HCEC 1CT (cell line): ENCODE measurements at places on chromosomes 12 and 14.

GRCh38 chr12:110699591-110700445, 10.9 kb upstream of the HVCN1 start:
- DNase-seq: no peak

GRCh38 chr12:58452546-58452945, 467.8 kb downstream of the LRIG3 start:
- peak; percentile 30 for DNase-seq

DNA sequence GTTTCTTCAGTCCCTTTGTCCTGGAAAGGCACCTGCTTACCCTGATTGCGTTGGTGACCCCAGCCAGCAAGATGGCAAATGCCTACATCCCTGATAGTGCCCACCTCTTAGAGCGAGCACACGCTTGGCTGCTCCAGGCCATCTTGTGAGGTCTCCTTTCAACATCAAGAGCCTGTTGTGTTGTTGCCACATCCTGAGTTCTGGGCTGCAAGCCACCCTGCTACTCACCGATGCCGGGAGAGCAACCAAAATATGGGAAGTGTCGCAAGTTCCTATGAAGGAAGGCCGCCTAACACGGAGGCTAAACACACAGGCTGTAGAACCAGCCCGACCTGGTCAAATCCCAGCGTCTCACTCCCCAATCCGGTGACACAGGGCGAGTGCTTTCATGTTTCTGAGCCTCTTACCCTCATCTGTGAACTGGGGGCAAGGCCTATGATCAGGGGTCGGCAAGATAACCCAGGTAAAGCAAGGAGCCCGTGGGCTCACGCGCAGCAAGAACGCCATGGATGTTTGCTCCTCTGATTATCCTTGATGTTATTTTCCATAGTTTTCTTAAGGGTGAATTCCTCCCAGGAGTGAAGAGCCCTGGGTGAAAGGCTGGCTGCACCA, 98.4 kb downstream of the LGMN start:
- DNase-seq: peak; percentile 90

DNA sequence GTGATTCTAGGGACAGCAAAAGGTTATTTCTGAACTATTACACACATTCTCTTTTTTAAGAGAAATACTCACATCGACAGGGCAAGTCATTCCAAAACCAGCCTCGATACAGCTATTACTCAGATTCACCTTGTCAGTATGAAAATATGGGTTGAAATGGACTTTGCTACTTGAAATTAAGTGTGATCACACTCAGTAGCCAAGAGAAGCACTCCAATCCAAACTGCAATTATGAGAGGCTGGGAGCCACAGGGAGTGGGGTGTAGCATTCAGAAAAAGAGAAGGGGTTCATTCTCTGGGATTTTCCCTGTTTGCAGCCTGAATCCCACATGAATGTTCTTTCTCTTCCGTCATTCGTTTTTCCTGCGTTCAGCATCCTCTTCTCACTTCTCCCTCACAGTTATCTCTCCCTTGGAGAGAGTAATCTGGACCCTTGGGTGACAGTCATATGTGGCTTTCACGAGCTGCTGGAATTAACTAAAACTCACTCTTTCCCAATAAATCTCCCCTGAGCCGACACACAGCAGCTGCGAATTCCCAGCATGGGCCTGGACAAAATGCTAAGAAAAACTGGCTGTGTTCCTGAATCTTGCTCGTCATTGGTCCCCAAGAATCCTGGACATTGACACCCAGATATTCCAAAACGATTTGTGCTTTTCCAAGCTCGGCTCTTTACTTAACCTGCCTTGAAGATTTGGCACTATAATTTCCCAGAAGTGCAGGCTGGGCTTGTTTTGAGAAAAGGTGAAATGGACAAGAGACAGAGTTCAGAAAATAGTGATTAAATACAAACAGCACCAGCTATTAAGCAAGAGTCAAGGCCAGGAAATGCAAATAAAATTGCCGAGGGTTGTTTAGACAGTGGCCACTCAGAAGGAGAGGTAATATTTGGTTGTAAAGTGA, 199.5 kb upstream of the PLEKHG7 start:
- no peak for DNase-seq

- no peak for DNase-seq
These were observed 24.3 kb downstream of the SYNDIG1L start for GRCh38 chr14:74401504-74402241.

DNA sequence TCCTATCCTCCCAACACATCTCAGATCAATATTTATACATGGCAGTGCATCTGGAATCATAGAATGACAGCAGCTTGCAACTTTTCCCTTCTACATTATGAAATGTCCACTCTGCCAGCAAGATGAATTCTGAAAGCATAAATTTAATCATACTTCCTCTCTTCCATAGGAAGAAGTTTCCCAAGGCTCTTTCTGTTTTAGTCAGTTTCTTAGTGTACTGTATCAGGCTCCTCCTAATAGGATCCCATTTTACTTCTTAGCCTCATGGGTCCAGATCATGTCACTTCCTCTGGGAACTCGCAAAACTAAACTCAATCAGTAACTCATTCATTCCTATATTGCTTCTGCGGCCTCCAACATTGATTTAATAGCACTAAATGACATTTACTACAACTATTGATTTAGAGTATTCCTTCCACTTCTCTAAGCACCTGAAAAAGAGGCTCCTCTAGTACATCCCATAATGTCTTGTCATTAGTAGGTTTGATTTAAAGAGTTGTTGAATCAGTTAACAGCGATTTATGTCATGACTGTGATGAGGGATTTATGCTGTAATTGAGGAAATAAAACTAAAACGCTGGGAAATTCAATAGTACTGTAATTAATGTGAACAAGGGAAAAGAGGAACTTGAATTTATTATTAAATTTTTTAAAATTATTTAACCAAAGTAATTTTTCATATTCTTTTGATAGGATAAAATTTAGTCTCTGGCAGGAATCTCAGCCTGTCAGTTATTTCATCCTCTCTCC, 4.0 kb downstream of the CLEC1A start:
- no peak for DNase-seq

DNA sequence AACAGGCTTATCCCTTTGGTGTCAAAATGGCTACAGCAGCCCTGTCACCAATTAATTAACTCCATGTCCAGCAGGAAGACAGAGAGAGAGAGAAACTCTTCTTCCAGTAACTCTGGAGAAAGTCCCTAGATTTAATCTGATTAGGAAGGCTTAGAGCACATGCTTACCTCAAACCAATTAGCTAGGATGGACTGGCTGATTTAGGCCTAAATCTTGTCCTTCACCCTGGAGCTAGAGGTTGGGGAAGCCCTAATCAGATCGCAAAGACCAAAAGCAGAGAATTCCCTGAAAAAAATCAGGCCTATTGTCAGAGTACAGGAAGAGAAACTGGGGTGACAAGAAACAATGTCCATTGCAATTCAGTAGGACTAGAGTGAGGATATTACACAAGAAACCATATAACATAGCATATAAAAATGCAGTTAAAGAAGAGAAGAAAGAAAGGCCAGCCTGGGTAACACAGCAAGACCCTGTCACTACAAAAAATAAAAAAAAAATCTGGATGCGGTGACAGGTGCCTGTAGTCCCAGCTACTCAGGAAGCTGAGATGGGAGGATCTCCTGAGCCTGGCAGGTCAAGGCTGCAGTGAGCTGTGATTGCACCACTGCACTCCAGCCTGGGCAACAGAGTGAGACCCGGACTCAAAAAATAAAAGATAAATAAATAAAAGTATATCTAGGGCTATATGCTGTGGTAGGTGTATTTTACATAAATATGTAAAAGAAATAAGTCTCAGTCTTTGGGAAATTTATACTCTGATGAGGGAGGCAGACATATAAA, 34.9 kb upstream of the TUBA1A start:
- no peak for DNase-seq

DNA sequence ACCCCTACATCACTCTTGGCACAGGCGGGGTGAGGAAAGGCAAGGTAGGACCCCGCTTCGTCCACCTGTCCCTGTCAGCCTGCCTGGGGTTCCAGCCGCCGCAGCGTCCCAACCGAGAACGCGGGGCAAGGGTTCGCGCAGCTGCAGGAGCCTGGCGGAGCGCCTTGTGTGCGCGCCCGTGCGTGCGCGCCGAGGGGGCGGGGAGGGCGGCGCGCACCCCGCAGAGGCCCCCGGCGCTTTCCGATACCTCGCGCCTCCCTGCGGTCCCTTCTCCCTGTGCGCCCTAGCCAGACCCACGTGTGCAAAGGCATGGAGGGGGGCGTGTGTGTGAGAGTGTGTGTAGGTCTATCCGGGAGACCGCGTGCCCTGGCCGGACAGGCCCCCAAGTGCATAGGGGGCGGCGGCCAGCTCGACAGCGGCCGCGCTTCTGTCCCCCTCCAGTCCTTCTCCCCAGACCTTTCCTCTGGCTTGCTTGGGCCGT, 122.4 kb downstream of the TSPAN9 start:
- no peak for DNase-seq

DNA sequence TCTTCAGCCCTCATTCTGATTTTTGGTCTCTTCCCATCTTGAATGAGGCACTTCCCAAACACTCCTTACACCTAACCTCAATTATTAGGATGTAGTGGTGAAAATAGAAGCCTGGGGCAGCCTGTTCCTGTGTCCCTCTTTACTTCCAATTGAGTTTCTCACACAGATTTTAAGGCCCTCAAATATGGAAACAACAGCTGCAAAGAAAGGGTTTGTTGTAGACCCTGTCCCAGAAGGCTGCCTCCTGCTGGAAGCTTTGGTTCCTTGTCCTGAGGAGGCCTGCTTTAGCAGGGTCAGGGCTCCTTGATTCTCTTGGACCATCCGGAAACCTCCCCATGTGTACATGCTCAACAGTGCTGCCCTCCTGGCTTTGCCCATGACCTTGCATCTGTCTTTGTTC, 101.3 kb downstream of the TGFB3 start:
- DNase-seq: no peak

GRCh38 chr12:123149501-123150274, 1.2 kb downstream of the PITPNM2 start:
- no peak for DNase-seq

DNA sequence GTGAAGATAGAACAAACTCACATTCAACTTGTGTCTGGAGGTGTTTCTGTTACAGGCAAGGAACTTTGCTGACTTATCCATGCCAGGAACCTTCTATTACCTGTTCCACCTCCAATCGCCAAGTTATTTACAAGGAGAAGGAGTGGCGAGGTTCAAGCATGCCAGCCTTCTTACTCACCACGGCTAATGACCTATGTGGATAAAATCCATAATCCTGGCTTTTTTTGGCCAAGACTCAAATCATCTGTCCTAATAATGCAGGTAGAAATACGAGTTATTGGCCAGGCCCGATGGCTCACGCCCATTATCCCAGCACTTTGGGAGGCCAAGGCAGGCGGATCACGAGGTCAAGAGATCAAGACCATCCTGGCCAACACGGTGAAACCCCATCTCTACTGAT, 241.6 kb downstream of the TMEM132D start:
- DNase-seq: no peak

GRCh38 chr12:40254455-40255085, 29.8 kb downstream of the LRRK2 start:
- DNase-seq: no peak

- DNase-seq: peak; percentile 59
These were observed 19.0 kb downstream of the TWF1 start for GRCh38 chr12:43786899-43787693.

- no peak for DNase-seq
These were observed 49.9 kb downstream of the OTX2 start for GRCh38 chr14:56760164-56760914.

DNA sequence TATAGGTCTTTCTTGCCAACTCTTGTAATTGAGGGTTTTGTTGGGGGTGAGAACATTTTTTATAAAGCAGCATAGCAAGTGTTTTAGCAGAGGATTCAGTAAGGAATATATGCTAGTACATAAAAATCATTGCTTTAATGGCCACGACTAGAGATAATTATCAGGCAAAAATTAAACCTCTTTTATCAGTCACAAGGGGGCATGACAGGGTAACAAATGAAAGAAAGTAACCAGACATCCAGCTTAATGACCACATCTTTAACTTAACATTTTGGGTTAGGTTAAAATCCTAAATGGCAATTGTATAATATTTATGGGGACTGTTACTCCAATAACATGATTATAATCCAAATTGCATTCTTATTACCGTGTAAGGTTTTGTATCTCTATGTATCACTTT, 119.6 kb downstream of the LRRIQ1 start:
- peak; percentile 23 for DNase-seq

- DNase-seq: no peak
These were observed 39.9 kb downstream of the TMEM132D start for GRCh38 chr12:129863938-129864337.

DNA sequence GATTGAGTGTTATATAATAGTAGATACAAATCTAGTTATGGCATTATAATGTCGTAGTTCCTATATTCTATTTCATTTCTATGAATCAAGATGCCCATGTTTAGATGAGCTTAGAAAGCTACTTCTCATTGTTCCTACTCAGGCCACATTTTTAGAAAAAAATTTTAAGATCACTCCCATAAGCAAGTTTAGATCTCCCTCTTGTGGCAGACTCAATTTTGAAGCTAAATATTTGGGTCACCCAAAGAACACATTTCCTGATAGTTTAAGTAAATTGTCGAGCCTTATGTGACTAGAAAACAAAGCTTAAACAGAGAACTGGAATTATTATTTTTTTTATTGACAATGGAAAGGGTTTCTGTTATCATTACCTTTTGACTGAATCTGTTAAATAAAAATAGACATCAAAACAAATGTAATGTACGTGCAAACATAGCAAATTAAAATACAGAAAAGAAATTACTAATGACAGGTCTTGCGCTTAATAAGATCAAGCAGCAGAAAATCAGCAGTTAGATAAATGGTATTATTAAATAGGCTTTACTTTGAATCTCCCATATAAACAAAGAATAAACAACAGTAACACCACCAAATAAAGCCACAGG, 180.2 kb downstream of the ACSS3 start:
- DNase-seq: peak; percentile 53

DNA sequence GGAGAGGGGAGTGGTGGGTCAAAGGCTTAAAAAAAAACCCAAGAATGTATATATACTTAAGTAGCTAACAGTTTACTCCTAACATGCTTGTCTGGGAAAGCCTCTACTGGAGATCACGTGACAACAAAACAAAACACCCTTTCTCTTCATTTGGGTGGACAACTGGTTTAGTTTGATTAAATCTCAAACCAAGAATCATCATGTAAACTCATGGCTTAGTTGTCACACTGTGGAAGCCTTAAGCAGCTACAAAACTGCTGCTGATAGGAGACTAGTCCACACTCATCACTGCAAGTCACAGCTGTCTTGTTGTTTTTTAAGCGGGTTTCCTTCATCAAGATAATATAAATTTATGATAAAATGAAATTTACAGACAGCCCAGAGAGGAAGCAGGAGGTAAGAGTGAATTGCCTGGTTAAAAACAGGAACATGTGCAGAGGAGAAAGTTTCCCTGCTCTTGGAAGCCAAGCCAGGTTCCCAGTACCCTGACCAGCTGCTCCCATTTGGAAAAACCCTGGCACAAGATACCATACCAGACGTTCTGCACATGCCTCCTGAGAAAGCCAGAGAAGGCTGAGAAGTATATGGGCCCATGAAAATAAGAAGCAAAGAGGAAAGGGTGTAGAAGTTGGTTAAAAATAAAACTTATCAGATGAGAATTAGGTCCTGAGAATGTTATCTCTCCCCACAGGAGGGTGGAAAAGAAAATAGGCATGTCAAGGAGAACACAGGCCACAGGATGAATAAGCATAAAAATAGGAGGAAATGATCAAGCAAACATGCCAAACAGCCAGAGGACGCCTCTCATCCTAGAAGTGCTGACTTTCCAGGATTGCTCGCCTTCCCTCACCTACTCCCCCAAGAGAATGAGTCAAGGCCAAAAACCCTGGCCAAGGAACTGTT, 34.0 kb downstream of the EGLN3 start:
- DNase-seq: no peak
